ENCODE measurements at places on chromosomes 7 and 10.
A peak's percentile ranks its signal among the peaks of the same experiment; 100 is the strongest.

DNA sequence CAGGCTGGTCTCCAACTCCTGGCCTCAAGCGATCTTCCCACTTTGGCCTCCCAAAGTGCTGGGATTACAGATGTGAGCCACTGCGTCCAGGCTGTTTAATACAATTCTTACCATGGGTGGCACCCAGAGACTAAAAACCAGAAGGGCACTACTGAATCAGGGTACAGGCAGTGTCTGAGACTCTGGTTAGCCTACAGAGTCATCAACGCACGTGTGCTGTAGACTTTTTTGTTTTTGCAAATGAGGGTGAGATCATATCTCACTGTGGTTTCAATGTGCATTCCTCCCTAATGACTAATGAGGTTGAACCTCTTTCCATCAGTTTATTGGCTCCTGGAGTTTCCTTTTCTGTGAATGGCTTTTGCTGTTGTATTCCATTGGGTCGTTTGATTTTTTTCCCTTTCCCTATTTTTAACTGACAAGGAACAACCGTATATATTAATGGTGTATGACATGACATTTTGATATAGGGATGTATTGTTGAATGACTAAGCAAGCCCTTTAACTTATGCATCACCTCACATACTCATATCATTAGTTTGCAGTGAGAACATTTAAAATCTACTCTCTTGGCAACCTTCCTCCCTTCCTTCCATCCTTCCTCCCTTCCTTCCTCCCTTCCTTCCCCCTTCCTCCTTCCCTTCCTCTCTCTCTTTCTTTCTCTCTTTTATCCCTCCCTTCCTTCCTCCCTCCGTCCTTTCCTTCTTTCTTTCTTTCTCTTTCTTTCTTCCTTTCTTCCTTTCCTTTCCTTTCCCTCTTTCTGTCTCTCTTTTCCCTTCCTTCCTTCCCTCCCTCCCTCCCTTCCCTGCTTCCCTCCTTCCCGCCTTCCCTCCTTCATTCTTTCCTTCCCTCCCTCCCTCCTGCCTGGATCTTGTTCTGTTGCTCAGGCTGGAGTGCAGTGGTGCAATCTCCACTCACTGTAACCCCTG lies 9.3 kb upstream of the TMEM270 start:
- DNase-seq, result no peak

DNA sequence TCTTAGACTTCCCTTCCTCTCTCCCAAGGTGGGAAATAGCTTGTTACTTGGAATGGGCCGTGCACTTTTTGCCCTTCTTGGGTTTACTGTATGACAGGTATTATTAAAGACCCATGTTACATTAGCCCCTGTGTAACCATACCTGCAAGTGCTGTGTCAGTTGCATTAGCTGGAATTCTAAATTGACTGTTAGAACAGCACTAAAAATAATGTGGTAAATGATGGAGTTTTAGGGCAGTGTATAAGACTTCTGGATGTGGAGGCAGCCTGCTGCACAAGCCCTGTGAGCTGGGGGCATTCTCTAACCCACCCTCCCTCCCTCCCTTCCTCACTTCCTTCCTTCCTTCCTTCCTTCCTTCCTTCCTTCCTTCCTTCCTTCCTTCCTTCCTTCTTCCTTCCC lies 52.7 kb downstream of the GALNT17 start:
- no peak for DNase-seq

DNA sequence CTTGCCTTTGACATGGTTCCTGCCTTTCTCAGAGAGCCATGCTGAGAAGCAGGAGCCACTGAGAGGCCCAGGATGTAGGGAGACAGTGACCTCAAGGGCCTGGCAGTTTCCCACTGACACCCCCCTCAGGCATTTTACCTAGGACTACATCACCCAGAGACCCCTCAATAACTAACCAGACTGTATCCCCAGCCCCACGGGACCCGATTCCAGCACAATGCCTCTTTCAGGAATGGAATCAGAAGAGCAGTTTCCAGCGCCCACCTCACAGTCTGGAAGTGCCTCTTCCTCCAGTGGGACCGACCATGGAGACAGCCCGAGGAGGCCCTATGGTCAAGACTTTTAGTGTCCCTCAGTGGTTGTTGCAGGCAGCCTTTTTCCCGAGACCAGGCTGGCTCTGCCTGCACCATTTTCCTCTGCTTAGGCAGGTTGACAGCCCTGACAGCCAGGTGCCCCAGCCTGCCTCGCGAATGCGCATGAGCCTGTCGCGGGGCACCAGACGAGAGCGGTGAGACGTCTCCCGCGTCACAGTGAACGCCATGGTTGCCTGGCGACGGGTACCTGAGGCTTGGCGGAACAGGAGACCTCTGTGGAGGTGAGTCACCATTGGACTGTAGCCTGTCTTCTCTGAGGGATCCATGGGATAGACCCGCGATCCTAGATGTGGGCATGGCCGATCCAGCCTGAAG lies 28.4 kb upstream of the ZNF273 start:
- no peak for DNase-seq

DNA sequence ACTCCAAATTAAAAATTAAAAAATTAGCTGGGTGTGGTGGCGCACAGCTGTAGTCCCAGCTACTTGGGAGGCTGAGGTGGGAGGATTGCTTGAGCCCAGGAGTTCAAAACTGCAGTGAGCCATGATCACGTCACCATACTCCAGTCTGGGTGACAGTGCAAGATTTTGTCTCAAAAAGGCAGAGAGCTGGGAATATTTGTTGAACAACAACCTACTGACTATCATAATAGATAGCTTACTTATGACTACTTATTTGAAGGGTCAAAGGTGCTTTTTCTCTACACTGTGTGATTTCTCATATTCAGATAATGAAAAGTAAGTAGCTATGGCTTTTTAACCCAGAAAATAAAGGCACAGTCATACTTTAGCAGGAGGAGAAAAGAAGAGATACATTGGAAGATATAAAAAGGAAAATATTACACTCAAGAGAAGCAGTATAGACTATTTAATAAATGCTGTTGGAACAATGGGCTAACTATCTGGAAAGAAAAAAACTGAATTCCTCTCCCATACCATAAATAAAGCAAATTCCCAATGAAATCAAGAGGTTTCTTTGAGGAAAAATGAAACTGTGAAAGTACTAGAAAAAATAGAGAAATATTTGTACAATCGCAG lies 6.7 kb downstream of the GSDME start:
- no peak for DNase-seq

GRCh38 chr7:150983893-150984368 lies 5.8 kb upstream of the KCNH2 start:
- no peak for DNase-seq

DNA sequence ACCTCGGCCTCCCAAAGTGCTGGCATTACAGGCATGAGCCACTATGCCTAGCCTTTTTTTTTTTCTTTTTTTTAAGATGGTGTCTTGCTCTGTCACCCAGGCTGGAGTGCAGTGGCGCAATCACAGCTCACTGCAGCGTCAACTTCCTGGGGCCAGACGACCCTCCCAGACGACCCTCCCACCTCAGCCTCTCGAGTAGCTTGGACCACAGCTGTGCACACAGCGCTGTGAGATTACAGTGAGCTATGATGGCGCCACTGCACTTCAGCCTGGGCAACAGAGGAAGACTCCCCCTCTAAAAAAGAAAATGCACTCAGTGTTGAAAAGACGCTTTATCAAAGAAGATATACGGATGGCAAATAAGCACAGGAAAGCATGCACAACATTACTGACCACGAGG lies 16.5 kb upstream of the WIPI2 start:
- DNase-seq, result no peak

DNA sequence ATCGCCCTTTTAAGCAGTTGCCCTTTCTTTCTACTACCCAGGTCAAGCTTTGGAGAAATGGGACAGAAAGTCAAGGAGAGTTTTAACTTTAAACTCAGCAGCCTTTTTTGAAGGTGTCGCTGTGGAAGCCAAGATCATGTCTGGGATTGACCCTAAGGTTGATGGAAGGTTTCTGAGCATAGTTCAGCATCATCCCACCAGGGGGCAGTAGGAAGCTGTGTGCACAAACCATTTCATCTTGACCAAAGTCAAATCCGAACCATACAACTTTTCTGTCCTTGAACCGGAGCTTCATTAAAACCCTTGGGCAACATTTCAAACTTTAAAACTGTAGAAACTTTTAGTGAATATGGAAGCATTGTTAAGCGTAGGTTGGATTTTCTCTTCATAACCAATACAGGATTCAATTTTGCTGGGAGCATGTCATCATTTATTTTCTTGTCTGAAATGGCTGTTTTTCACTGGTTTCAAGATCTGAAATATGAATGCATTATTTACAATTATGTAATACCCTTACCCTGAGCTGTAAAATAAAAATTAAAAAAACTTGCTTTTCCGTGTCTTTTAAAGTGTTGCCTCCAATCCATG lies 214.4 kb upstream of the KIAA1217 start:
- DNase-seq, result peak; percentile 64

- no peak for DNase-seq
Measured at GRCh38 chr7:30309302-30309701, 24.9 kb downstream of the ZNRF2 start.

DNA sequence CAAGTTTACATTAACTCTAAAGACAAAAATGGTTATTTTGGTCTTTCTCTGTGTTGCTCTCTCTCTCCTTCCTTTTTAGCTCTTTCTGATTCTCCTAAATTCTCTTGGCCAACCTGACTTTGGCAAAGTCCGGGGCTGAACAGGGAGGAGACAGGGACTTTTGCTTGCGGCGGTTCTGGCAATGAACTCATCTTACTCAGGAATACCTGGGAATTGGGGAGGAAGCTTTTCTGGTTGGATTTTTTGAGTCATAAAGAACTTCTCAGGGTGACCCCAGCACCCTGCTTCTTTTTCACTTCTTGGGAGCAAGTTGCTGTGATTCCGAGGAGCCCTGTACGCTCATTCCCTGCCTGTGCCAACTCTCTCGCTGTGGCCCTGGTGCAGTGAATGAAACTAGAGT lies 16.0 kb downstream of the GATA3 start:
- DNase-seq, result no peak

GRCh38 chr7:36978461-36978860 lies 254.2 kb upstream of the AOAH start:
- no peak for DNase-seq

GRCh38 chr10:104648421-104648820 lies 7.3 kb downstream of the SORCS3 start:
- no peak for DNase-seq

DNA sequence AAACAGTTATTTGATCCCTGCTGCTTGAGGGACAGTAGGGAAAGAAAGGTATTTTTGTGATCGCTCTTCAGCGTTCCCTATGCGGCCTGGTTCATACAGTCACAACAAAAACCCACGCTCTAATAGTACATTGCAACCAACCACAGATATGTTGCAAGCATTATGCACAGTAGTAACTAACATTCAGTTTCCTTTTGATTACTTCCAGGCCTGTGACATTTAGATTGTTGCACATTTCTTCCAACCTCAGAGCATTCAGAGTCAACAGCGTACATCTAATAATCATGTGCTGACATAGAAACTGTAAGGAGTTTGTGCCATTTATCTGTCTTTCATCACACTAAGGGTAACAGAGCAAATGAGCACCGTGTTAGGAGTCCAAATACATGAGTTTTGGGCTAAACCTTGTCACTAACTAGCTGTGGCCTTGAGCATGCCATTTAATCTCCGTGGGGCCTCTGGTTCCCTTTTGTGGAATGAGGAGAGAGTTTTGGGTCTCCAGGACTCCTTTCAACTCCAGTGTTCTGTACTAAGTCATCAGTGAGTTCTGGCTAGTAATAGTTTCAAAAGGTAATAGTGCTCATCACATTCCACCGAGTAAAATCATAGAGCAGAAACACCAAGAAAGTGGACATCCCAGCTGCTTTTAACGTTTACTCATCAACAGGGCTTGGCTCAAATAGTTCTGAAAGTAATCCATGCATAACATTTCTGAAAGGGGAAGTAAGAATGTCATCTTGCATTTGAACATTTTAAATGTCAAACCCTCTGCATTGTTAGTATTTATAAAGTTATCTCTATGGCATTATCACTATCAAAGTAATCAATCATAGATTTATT lies 99.0 kb upstream of the FZD1 start:
- no peak for DNase-seq

GRCh38 chr7:130430841-130431666 lies 9.8 kb downstream of the CEP41 start:
- no peak for DNase-seq

DNA sequence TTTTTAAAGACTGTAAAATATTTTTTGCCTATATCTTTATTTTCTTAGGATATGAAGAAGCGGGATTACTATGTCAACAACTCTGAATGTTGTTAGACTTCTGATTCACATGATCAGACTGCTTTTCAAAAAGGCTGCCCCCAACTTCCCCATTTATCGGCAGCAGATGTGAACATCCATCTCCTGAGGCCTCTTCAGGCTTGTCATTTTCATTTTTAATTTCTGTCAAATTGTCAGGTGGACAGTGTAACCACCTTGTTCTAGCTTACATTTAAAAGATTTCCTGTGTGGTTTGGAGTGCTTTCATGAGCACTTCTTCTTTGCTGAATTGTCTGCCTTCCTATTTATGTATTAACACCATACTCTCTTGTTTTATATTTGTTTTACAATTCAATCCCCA lies 78.8 kb upstream of the GSDME start:
- DNase-seq, result no peak

DNA sequence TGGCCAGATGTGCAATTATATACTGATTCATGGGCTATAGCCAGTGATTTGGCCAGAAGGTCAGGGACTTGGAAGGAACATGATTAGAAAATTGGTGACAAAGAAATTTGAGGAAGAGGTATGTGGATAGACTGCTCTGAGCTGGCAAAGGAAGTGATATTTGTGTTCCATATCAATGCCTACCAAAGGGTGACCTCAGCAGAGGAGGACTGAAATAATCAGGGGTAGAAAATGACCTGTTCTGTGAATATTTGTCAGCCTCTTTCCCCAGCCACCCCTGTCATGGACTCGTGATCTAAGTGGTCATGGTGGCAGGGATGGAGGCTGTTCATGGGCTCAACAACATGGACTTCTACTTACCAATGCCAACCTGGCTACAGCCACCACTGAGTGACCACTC lies 47.0 kb downstream of the PTPRE start:
- DNase-seq, result no peak

DNA sequence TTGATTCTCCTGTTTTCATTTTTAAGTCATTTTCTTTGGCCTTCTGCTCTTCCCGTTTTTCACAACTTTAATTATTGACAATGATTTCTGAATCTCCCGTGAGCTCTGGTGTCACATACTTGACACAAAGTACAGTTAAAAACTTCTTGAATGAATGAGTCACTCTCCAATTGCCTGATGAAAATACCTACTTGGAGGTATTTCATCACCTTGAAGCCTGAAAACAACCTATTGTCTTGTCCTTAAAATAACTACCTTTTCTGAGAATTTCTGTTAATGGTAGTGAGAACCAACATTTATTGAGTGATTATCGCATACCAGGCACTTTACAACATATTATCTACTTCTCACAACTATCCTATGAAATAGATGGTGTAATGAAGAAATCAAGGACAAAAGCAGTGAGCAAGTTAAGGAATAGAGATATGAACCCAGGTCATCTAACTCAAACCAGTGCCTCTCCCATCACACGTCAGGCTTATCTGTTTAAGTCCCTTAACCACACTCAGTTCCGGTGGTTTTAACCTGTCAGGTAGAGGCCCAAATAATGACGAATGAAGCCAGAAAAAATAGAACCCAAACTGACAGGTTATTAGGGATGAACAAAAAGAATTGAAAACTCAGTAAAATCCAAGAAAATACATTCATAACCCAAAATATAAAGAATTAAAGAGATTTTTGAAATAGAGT lies 11.6 kb downstream of the BET1 start:
- no peak for DNase-seq

- DNase-seq, result no peak
Measured at GRCh38 chr10:80544316-80544953, 6.7 kb downstream of the SH2D4B start.

All from activated CD8-positive, alpha-beta memory T cell treated with anti-CD3 and anti-CD28 coated beads, Interleukin-2, amount 50 U/mL, for 48 hours (primary cell).